ENCODE measurements at places on chromosomes 2 and 18.
A peak's percentile ranks its signal among the peaks of the same experiment; 100 is the strongest.

DNA sequence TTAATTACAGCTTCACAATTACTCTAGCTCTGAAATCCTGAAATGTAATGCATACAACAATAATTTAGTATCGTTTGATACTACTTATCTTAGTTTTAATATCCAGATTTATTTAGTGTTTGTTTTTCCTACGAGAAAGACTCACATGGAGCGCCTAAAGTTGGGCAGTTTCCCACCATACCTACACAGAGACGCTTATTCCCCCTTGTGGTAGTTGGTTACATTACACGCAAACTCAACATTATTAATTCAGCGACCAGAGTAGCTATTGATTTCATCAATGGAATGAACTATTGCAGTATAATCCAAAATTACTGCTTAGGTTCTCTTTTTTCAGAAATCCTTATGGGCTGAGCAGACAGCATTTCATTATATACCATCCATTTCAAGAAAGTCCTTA, 164.0 kb upstream of the REG3G start:
- DNase-seq = peak; percentile 11

DNA sequence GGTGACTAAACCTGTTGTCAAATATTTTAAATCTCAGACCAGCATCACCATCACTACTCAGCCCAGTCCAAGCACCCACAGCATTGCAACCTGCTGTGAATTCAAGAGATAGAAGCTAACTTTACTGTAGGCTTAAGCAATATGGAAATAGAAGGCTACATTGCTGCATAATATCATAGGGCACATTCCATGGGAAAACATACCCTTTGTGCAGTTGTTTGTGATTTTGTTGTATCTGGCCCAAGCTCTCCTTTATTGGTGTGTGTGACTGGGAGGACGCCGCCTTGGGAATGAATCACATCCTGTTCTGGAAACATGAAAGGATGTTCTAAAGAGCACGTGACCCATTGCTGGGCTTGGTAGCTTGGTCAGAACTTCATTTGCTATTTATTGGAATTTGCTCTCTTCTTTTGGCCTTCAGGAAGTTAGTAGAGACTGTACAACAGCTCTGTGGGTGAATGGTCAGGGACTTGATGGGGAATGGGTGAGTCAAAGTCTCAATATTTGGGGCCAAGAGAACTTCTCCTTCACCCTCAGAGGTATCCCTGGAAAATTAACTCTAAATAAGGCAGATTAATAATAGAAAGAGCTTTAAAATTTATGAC, 106.8 kb upstream of the SERPINE2 start:
- DNase-seq = no peak

- peak; percentile 33 for DNase-seq
Measured at GRCh38 chr2:212863185-212863588, 288.2 kb downstream of the IKZF2 start.

GRCh38 chr2:196131949-196132925, 39.1 kb downstream of the STK17B start:
- no peak for DNase-seq

DNA sequence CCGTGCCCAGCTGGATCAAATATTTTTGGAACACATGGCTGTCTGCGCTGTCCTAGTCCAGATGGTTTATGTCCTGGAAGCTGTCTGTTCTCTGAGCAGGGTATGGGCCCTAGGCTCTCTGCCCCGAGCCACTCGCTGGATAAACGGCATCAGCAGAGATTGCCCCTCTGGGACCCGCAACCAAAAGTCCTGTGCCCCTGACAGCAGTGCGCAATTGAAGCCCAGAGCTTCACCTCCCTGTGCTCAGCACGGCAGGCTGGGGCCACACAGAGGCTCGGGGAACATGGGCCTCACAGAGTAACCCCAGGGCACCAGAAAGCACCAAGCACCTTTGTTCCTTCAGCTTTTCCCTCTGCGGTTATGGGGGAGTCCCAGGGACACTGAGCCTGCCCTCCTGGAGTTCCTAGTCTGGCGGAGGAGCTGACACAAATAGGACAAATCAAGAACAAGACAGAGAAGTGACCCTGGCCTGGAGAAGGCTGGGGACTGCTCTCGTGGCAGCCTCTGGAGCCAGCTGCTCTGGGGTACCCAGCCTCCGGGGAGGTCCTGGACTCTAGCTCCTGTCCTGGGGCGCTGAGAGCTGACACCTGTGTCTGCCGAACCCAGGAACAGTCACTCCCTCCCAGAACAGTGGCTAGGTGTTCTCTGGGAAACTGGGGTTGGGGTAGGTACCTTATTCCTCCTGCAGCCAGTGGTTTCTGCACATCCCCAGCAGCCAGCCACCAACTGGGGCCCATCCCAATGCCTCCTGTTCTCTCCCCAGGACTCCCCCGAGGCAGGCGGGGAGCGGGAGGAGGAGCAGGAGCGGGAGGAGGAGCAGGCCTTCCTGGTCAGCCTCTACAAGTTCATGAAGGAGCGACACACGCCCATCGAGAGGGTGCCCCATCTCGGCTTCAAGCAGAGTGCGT, 12.3 kb downstream of the ARID5A start:
- DNase-seq = no peak

- no peak for DNase-seq
Measured at GRCh38 chr2:45649462-45649857, 2.0 kb upstream of the PRKCE start.

- DNase-seq = peak; percentile 10
Measured at GRCh38 chr2:158191076-158191895, 89.6 kb downstream of the UPP2 start.

DNA sequence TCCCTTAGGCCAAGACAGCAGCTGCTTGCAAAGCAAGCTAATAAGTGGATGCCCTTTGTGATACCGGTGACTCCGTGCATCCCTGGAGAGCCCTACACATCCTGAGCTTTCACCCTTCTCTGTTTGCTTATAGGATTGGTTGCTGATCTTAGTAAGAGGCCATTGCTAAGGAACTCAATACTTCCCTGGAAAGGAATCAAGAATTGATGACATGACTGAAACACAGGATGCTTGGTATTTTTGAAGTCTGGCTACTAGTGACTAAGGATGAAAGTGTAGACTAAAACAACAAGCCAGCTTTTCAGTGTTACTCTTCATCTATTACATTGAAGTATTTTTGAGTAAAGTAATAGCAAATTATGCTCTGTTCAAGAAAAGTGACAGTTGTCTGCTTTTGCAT, 123.0 kb upstream of the SERPINE2 start:
- no peak for DNase-seq

GRCh38 chr2:55141572-55142413, 90.3 kb downstream of the CLHC1 start:
- no peak for DNase-seq

DNA sequence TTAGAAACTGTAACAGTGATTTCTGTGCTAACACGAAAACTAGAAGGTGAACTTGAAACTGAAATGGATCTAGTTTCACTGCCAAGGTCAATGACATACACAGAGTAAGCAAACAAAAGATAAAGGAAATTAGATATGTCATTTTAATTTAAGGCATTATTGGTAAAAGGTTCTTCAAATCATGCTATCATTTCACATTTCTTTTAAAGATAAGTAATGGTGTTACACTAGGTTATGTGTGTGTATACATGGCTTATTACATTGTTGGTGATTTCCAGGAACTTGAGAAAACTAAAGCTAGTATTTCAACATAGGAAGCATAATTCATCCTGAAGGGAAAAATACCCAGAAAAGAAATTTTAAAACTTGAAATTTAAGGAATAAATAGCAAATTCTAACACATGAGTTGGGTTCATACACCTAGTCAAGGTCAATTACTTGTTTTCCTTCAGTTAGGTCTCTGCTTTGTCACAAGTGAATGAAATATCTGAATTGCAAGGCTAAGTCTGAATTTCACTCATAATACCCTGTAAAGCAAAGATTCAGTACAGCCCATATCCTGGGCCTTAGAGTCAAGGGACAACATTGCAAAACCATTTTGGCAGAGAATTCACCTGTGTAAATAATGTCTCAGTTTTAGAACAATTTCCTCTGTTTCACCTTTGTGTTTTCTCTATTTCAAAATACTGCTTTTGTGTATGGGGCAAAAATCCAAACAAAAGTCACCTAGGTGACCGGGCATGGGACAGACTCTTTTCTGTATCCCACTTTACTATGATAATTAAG, 141.6 kb downstream of the SRBD1 start:
- no peak for DNase-seq

GRCh38 chr18:59729781-59730180, 32.6 kb upstream of the CCBE1 start:
- DNase-seq = no peak

GRCh38 chr2:120539424-120539936, 193.5 kb downstream of the INHBB start:
- DNase-seq = no peak
